ENCODE measurements at places on chromosomes 1 and 21.
A peak's percentile ranks its signal among the peaks of the same experiment; 100 is the strongest.

- no peak for DNase-seq
Measured at GRCh38 chr1:56148326-56149193, 430.8 kb downstream of the PLPP3 start.

DNA sequence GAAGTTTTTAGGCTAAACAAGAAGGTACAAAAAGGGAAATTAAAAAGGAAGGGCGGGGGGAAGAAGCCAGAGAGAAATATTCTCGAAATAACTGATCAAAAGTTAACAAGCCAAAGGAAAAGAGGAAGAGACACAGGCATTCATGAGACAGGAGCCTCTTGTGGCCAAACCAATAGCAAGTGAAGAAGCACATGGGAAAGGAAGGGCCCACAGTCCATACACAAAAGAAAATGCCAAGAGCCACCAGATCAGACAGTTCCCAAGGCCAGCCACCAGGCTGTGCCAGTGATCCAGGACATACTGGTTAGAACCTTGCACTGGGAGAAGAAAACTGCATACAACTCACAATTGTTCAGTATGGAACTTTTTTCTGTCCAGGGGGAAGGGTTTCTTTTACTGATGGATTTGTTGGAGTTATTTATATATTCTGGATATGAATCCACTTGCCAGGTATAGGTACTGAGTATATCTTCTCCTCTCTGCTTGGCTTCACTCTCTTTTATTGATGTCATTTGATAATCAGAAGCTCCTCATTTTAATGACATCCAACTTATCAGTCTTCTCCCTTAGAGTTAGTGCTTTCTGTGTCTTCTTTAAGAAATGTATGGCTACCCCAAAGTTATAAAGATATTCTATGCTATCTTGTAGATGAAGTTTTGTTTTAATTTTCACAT is 76.8 kb downstream of the CD46 start:
- DNase-seq, result peak; percentile 68

DNA sequence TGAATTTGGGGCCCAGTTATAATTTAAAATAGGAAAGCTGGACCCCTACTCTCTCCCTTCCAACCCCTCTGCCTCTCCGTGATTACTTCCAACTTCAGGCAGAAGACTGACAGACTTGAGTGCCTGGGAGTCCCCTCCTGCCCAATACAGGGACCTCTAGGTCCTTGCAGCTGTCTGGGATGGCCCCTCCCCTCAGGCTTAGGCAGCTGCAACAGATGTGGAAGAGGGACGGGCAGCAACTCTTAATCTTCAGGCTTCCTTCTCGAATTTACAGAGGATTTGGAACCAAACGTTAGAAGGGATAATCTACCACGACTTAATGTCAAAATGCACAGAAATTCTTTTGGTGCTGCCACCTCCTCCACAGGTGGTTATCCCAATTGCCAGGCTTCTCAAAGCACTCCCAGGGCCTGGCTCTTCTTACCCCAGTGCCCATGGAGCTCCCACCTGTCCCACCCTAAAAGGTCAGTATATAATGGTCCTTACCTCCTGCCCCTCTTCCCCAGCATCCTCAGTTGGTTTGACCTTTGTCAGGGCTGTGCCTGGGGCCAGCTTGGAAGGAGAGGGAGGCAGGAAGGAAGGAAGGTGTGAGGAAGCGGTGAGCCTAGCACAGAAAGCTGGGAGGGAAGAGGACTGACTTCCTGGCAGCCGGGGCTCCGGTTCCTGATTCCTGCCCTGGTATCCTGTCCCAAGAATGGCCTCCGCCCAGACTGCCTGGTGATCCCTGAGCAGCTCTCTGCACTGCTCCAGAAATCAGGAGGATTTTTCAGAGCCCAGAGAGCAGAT is 2.8 kb downstream of the PEA15 start:
- no peak for DNase-seq

GRCh38 chr1:228150461-228151179 is 890 bp downstream of the GJC2 start:
- no peak for DNase-seq

DNA sequence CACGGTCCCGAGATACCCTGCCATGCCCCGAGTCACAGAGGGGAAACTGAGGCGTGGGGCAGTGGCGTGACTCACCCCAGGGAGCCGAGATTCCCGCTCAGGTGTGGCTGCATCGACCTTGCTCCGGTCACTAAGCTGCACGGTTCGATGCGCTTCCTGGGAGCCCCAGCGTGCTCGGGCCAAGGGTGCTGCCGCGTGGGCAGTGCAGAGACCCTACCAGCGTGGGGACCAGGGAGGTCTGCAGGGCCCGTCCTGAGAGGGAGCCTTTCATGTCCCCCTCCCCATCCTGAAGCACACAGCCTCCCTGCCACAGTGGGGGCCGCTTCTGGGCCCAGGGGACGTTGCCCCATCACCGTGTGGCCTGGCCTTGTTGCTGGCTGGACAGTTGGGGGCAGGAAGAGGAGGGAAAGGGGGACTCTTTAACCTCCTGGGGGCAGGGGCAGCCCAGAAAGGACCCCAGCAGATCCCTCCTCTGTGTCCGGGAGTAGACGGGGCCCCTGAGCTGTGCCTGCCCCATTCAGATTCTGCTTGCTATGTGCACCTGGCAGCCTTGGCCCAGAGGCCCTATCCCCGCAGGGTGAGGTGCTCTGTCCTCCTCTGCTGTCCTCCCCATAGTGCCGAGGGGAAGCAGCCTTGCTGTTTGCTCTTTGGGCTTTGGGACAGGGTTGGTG is 52.3 kb downstream of the COL18A1 start:
- no peak for DNase-seq

GRCh38 chr1:1079408-1080121 is 5.5 kb upstream of the RNF223 start:
- peak; percentile 73 for DNase-seq

GRCh38 chr1:203792486-203792885 is 2.9 kb upstream of the ZBED6 start:
- DNase-seq, result no peak

All from cardiac muscle cell (in vitro differentiated cells and primary cell).